ENCODE measurements at places on chromosomes 13 and 19.

DNA sequence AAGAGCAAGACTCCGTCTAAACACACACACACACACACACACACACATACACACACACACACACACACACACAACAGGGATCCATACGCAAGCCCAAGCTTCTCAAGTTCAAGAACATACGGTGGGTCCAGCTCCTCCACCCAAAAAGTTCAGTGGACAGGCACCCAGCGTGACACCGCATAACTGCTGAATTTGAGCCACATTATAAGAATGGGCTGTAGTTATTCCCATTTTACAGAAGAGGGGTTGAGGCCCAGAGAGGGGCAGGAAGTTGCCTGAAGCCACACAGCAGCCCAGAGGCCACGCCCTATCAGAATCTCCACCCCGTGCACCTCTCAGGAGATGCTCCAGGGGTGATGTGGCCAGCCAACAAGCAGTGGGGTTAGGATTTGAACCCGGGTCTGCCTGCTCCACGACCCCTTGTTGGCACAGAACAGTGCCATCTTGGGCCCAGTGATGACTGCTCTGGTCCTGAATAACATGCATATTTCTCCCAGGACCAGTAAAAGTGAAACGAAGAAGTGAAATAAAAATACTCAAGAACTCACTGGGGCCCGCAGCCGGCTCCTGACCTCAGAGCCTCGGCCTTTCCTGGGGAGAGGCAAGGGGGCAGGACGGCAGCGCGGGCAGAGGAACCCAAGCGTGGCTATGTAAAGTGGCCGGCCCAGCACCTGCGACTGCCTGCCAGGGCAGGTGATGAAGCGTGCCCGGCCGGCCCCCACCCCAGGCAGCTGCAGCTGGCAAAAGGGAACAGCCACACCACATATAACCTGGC, 61.9 kb downstream of the AP1M1 start:
- DNase-seq, result no peak

- no peak for DNase-seq
These were observed 7.1 kb downstream of the GPR108 start for GRCh38 chr19:6730153-6730804.

- no peak for DNase-seq
These were observed 77.3 kb upstream of the UBAC2 start for GRCh38 chr13:99123101-99124045.

GRCh38 chr13:78832461-78832860, 173.5 kb upstream of the OBI1 start:
- DNase-seq, result no peak

DNA sequence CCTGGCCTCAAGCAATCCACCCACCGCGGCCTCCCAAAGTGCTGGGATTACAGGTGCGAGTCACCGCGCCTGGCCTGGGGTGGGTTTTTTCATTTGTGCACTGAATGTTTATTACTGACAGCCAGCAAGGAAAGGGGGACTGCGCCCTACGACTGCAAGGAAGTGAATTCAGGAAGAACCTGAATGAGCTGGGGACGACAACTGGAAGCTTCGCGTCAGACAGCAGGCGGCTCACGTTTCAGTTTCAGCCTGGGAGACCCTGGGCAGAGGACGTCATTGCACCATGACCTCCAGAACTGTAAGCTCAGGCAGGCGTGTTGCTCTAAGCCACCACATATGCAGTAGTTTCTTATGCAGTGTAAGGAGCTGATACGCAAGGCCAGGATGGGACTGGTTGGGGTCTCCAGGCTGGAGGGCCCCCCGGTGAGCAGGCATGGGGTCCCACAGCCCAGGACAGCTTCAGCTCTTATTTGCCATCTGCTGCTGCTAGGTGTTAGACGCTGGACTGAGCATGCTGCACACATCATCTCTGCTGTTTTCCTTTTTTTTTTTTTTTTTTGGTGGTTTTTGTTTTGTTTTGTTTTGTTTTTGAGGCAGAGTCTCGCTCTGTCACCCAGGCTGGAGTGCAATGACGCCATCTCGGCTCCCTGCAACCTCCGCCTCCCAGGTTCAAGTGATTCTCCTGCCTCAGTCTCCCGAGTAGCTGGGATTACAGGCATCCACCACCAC, 66.6 kb downstream of the GADD45B start:
- DNase-seq, result no peak

All from Jurkat, Clone E6-1 (cell line).